A549 treated with CpdA at 1 μM for 4 hours (cell line): ENCODE measurements at places on chromosomes 13 and 19. TPM values are rescaled to one million over a fixed set of nuclear protein-coding genes. Genes with fewer than 3 reads are reported as not detected.

The IZUMO1 gene
- not detected in 5 replicates for total RNA-seq

The KLK4 gene
- 0.14 to 0.22 TPM in 2 of 5 replicates, not detected in the others for total RNA-seq

The CEACAM1 gene
- 1.6 to 2.0 TPM (median 1.8 TPM) in 5 replicates for total RNA-seq

The GPC6 gene
- total RNA-seq = 3.6 to 6.8 TPM (median 5.6 TPM) in 5 replicates

The SERP2 gene
- not detected in 5 replicates for total RNA-seq
